ENCODE measurements at places on chromosomes 5 and 9.

GRCh38 chr9:84397822-84398221 is 57.3 kb upstream of the SLC28A3 start:
- no peak for DNase-seq

DNA sequence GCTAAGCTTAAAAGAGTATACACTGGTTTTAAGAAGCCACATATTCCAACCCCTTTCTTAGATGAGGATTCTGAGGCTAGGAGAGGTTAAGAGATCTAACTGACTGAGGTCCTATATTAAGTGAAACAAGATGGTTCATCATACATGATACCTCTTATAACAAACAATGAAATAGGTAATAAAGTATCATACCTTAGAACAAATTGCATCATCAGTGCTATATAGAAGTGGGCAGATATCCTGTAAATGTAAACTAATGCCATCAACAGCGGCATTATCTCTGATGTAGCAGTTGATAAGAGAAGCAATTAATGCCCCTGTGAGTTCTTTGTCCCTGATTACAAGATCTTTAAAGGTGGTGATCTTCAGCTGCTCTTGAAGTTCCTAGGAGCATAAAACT is 60.5 kb downstream of the NUP155 start:
- DNase-seq, result no peak

- no peak for DNase-seq
Observed at GRCh38 chr5:350355-350754, 28.8 kb downstream of the AHRR start.

DNA sequence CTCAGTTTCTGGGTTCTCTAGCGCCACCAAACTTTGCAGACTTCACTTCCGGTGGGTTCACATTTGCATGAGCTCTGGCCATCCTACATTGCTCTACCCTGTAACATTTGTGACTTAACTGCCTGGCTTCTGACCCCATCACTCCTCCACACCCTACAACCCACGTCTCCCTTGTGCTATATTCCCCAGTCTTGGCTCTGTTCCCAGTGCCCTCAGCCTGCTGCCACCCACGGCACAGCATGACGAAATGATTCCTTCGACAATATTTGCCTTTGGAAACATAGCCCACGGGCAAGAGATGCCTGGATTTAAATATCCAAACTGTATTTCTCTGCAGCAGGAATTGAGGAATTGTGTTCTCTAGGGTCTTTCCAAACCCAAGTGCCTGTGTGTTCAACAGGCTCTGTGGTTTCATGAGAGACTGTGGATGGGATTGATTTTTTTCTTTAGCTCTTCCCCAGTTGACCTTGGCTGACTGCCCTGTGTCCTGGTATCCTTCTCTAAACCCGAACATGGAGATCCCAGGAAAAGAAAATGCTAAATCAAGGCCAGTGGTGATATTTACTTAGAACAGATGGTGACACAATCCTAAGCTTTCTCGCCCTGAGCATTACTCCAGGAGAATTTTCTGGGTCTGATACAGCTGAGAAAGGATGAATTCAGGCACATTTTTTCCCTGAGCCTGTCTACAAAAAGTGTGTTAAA is 44.4 kb upstream of the GRIA1 start:
- no peak for DNase-seq

GRCh38 chr5:90503596-90503995 is 25.8 kb downstream of the LYSMD3 start:
- no peak for DNase-seq

DNA sequence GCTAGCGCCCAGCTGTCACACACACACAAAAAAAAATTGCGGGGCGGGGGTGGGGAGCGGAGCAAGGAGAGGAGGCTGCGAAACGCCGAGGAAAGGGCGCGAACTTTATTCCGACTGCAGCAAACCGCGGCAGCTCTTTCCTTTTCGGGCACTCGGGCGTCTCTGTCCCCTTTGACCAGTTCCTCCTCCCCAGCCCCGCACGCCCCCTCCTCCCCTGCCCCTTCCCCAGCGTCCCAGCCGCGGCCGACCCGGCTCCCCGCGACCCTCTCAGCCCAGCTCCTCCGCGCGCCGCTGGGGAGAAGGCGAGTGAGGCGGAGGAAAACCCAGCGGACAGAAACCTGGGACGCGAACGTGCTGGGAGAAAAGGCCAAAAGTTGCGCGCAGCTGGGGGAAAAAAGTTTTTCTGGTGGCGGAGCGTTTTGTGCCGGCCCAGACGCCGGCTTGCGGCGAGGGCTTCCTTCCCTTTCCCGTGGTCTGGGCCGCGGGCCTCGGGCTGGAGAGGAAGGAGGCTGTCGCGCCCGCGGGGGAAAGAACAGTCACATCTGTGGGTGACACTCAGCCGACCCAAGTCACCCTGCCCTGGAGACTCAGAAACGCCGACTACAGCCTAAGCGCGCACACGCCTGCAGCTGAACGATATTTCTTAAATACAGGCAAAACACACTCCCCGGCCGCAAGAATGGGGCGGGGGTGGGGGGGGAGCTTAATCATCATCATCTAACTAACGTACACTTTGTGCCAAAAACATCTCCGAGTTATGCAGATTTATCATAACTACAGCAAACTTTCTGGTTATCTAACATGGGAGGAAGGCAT is 1.1 kb upstream of the BNC2 start:
- DNase-seq, result no peak

GRCh38 chr5:78499485-78499884 is 139.1 kb downstream of the SCAMP1 start:
- DNase-seq, result no peak

DNA sequence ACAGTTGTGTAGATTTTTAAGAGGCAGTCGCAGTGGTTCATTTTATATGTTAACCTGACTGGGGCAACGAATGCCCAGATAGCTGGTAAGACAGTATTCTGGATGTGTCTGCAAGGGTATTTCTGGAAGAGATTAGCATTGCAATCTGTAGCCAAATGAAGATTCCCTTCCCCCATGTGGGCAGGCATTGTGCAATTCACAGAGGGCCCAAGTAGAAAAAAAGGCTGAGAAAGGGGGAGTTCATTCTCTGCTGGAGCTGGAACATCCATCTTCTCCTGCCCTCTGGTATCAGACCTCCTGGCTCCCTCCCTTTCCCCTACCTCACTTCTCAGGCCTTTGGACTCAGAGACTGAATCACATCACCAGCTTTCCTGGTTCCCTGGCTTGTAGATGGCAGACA is 70.6 kb downstream of the TENT4A start:
- no peak for DNase-seq

GRCh38 chr9:111955048-111955447 is 58.4 kb downstream of the UGCG start:
- DNase-seq, result no peak

DNA sequence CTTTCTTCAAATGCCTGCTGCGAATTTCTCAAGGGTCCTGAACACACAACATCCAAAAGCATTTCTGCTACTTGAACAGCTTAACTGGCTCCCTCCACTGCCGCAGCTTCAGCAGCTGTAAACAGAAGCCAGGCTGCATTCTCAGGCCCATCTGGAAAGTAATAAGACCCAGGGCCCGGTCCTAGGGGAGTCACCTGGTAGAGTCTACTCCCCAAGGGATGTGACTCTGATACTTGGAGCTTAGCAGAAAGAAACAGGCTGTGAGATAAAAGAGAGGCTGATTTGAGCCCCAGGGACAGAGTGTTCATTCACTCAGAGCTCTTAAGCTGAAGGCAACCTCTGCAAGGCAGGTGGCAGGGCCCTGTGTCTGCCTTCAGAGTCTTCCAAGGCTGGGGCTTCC is 356.8 kb downstream of the SPOCK1 start:
- DNase-seq, result no peak

- no peak for DNase-seq
Observed at GRCh38 chr5:150009671-150010387, 9.3 kb downstream of the HMGXB3 start.

DNA sequence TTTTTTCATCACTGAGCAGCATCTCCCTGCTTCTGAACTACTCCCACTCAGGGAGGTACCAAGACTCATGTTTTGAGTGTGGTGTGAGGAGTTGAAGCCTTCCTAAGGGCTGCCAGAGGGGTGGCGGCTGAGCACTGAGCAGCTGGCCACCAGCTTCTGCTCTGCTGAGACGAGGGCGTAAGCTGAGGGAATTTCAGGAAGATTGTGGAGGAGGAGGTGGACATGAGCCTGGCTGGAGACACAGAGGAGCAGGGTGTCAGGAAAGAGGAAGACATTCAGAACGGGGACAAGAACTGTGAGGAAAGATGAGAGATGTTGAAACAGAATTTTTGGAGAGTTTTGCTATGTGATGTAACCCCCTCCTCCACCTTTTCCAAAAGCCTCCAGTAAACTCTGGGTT is 7.8 kb downstream of the LCP2 start:
- no peak for DNase-seq

DNA sequence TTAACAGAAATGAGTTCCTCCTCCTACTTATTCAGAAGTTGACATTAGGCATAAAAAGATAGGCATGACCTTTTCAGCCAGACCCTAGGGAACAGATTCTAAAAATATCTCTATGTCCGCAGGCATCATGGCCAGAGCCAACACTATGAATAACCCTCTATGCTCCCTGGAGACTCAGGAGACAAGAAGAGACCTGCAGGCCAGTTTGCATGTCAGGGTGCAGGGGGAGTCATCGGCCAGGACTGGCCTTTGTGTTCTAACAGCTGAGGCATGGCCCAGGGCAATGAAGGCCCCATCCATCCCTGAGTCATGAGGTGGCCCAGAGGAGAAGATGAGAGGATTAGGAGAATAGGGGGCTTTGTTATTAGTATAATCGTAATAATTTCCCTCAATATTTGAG is 93.8 kb downstream of the TMEM215 start:
- no peak for DNase-seq

GRCh38 chr5:56433039-56433617 is 200.0 kb upstream of the ANKRD55 start:
- no peak for DNase-seq

DNA sequence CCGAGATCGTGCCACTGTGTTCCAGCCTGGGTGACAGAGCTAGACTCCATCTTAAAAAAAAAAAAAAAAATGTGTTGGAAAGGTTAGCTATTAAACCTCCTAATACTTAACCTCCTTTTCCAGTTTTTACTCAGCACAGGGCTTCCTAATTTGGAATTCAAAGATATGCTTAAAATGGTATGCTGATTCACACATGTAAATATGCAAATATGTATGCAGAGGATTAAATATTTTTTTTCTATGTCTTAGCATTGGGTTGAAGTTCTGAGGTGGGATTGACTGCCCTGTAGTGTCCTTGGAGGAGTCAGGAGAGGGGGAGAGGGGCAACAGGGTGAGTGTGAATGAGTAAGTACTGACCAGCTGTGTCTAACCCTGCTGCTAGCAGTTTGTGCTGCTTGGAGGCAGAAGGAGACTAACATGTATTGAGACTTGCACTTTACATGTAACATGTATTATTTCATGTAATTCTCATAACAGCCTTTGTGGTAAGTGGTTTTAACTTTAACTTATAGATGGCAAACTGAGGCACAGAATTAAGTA is 63.2 kb downstream of the SLC44A1 start:
- DNase-seq, result no peak

DNA sequence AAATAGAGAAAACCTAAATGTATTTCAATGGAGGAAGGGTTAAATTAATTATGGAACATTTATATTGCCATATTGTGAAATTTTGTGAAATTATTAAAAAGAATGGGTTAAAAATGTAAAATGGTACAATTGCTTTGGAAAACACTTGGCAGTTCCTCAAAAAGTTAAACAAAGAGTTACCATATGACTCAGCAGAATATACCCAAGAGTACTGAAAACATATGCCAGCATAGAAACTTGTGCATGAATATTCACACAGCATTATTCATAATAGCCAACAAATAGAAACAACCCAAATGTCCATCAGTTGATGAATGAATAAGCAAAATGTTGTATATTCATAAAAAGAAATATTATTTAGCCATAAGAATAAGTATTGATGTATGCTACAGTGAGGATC is 181.0 kb upstream of the MAST4 start:
- DNase-seq, result no peak

DNA sequence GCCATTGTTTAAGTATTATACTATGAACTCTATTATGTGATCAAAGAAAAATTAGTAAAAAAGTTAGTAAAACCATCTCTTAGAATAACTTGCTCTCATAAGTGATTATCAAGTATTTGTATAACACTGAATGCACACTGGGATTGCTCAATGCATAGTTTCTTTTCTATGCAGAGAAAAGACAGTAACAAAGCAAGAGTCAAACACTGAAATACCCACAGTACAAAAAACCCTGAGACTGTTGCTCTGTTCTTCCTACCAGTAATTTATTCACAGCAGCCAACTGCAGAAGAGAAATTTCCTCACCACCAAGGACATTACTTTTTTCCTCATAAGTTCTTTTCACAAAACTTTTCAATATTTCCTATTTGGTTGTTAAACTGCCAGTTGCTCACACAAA is 634.4 kb downstream of the DTWD2 start:
- no peak for DNase-seq

DNA sequence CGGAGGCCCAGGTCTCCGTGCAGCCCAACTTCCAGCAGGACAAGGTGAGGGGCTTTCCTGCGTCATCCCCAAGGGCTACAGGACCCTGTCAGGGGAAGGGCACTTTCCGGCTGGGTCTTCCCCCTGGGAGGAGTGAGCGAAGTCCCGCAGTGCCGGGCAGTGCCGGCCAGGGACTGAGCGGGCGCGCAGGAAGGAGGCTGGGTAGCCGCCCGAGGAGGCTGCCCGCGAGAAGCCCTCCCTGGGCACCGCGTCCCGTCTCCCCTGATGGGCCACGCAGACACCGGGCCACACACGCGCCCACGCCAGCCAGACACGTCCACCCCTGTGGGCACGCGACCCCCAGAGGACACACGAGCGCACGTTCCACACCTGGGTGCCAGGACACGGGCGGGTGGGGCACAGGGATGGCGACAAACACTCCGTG is 357 bp downstream of the PTGDS start:
- no peak for DNase-seq

DNA sequence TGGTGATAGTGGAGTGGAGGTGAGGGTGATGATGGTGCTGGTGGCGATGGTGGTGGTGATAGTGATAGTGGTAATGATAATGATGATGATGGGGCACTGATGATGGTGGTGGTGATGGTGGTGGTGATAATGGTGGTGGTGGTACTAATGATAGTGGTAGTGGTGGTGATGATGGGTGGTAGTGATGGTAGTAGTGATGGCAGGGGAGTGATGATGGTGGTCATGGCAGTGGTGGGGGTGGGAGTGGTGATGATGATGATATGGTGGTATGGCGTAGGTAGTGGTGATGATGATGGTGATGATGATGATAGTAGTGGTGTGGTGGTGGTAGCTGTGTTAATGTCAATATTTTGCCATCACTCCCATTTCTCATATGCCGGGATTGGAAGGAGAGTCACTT is 44.5 kb upstream of the ORM1 start:
- DNase-seq, result no peak

DNA sequence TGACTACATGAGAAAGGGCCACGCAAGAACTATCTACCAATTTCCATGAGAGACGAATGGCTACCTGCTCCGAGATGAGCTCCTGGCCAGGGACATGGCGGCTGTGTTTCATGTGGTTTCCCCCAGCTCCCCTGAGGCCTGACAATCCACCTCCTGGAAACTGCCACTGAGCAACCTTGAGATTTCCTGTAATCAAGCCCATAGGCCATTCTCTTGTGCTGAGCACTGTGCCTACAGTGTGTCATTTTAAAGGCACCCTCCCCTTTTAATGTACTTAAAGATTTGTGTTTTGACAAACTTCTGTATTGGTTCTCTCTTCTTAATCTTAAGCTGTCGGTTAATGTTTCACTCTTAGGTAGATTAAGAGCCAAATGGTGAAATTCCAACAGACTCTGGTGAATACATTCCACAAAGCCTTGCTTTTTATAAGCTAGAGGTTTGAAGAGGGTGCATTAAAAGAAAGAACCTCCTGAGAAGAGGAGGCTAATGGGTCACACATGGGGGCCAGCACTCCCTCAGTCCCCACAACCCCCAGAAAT is 72.3 kb downstream of the SECISBP2 start:
- DNase-seq, result no peak

GRCh38 chr9:17996728-17997127 is 417.9 kb downstream of the SH3GL2 start:
- DNase-seq, result no peak

- DNase-seq, result no peak
Observed at GRCh38 chr5:23139338-23140171, 286.4 kb upstream of the CDH12 start.

All from activated T-helper 1 cell treated with anti-CD3 and anti-CD28 coated beads, Interleukin-2, amount 50 U/mL, for 16 hours (primary cell).